Activated CD4-positive, CD25-positive, alpha-beta regulatory T cell treated with anti-CD3 and anti-CD28 coated beads, Interleukin-2, amount 50 U/mL, for 24 hours (primary cell): ENCODE measurements at places on chromosomes 6 and 20.
A peak's percentile ranks its signal among the peaks of the same experiment; 100 is the strongest.

DNA sequence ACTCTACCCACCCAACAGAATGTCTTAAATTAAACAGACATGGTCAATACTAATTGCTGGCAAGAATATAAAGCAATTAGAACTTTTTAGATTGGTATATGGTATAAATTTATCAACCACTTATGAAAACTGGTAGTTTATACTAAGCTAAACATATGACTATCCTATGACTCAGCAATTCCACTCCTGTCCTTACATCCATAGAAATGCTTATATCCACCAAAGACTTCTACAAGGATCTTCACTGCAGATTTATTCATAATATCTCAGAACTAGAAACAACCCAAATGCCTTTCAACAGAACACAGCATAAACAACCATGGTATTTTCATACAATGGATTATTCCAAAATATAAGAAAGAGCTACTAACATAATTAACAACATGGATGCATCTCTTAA, 4.6 kb downstream of the ZNF184 start:
- ATAC-seq, result no peak

DNA sequence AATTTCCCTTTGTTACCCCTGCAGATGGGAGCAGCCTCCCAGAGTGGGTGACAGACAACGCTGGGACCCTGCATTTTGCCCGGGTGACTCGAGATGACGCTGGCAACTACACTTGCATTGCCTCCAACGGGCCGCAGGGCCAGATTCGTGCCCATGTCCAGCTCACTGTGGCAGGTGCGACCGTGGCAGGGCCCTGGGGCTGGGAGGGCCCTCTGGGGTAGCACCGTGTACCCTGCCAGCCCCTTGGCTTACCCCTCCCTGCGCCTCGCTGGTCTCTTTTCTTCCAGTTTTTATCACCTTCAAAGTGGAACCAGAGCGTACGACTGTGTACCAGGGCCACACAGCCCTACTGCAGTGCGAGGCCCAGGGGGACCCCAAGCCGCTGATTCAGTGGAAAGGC, 29.4 kb upstream of the SRF start:
- ATAC-seq, result no peak

- ATAC-seq, result no peak
These were observed 152.7 kb upstream of the SLC22A16 start for GRCh38 chr6:110629153-110629552.

GRCh38 chr20:59247731-59248684, 52.4 kb upstream of the EDN3 start:
- ATAC-seq, result no peak

DNA sequence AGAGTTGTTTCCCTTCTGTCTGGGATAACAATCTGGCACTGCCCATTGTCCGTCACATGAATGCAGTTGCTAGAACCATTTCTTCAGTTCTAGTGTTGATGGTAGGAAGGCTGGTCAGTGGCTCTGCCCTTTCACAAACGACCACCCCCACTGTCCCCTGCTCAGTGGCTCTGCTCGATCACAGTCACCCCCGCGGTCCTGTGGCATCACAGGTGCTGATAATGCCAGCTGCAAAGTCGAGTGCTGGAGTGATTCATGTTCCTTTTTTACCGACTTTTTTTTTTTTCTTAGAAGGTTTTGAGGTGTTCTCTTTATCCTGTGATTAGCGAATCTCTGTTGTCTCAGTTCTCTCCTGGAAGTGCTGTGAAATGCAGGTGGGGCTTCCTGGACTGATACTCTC, 22.8 kb downstream of the FAM120B start:
- no peak for ATAC-seq

- no peak for ATAC-seq
These were observed 16.5 kb upstream of the CNKSR3 start for GRCh38 chr6:154526996-154527395.

GRCh38 chr6:42571611-42572342, 7.9 kb downstream of the UBR2 start:
- ATAC-seq, result no peak

- ATAC-seq, result no peak
These were observed 33.0 kb downstream of the PRPH2 start for GRCh38 chr6:42689371-42689770.

GRCh38 chr20:35303382-35303734, 11.1 kb upstream of the FAM83C start:
- no peak for ATAC-seq

DNA sequence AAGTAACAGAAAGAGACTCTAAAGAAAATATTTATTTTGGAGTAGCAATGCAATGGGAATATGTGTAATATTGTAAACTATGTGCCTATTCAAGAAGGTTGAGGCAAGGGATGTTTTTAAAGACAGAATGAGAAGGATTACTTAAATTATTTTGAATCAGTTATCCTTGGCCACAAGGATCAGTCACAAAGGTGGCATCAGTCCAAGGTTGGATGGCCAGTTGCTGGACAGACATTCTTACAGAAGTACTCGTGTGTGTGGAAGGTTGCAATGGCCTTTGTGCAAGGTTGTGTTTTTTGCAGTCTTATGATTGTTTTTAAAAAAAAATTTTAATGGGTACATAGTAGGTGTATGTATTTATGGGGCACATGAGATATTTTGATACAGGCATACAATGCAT, 2.0 kb downstream of the QRSL1 start:
- ATAC-seq, result no peak

DNA sequence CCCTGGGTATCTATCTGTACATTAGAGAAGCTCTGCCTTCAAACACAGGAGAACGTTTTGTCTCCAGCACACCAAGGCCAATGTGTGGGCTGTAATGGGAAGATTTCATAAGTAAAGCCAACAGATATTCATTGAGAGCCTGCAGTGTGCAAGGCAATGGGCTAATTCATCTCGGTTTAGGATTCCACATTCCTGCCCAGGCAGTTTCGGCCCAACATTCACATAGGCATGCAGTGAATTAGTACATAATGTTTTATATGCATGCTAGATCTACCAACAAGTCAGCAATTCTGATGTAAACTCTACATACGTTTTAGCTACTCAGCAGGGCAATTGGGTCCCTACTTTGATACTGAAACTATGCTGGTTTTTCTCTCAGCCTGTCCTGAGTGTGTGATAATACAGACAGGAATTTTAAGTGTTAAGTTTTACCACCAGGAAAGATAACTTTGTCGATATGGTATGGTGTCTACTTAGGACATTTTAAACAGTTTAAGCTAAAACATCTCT, 46.9 kb upstream of the NAA20 start:
- ATAC-seq, result no peak

DNA sequence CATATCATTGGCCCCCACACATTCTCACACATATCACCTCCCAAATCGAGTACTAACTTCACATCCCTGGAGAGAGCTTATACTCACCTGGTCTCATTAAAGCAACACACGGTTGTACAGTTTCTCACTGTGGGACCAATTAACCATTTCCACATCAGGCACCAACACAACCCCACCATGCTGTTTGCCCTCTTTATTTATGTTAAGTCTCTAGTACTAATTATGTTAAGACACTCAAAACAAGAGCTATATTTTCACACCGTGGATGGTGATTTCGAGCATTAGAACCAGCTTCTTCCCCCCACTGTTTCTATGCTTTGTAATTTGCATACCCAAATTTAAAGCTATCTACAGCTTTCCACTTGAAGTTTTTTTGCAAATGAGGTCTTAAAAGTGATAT, 6.3 kb downstream of the SCML4 start:
- ATAC-seq, result peak; percentile 30

DNA sequence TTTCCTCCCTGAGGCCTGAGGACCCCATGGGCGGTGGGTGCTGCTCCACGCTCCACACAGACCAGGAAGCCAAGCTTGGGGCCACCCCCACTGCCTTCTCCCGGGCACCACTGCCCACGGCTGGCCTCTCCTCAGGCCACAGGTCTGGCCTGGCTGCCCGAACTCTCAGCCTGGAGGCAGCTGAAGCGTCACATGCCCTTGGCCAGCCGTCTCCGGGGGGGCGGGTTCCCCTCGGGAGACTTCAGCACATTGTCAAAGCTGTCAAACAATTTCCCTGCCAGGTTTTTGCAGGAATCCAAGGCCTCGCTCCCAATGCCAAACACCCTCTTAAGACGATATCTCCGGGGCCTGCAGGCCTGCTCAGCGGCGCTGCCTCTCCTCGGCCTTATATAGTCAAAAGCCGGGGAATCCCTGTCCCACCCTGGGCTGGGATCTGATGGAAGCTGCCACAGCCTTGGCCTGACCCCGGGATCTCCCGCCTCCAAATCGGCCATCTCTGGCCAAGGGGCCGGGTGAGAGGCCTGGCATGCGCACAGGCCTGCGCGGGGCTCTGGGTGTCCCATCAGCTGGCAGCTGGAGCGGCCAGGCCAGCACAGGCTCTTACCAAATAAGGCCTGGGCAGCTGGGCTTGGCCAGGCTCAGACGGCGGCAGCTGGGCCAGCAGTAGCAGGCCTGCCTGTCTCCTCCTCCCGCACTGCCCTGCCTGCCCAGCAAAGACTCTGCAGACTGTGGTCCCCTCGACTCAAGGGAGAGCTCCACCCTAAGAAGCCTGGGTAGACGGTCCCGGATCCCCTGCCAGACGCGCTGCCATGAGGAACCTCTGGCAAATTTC, 49.7 kb downstream of the RBM38 start:
- no peak for ATAC-seq

DNA sequence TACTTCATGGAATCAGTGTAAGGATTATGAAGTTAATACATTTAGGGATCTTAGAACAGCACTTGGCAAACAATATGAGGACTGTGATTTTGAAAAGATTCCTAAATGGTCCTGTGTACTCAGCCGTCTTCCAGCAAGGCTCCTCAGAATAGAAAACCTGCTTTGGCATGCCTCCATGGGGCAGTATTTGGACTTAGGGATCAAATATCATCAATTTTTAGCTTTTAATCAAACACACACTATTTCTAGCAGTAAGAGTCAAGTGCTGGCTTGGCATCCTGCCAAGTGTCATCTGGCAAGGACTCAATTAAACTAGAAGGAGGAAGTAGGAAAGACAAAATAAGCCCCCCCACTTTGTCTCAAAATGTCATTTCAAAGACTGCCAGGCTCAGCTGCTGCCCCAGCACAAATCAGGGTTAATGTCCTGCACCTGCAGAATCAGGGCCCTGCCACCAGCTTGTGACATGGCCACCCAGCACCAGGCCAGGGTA, 40.8 kb downstream of the IYD start:
- ATAC-seq, result no peak

DNA sequence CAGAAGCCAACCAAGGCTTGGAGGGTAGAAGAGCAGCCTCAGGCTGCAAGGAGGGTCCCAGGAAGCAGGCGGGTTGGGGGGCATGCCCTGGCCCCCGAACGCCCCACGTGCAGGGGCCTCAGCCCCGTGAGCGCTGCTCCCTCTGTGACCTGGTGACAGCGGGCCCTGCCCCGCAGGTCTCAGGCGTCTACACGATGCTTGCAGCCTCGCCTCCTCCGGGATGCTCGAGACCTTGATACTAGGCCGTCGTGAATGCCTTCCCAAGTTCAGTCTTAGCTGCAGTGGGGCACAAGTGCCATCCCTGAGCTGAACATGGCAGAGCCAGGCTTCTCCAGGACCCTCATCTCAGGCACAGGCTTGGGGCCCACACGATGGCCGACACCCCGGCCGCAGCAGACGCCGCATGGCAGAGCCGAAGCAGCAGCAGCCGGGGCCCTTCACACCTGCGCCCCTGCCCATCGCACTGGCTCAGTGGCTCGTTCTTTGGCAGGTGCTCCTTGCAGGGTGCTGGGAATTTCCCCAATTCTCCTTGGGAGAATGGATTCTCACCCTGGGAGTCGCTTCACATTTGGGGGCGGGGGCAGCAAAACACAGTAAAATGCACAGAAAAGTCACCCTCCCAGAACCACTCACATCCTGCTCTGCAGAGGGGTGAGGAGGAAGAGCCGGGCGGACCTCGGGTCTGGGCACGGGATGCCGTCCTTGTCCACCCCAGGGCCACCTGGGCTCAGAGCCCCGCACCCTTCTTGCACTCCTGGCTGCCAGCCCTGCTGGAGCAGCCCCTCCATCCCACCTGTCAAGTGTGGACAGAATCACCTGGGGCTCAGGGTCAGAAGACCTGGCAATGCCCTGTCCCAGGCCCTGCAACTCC, 161.8 kb downstream of the DLL1 start:
- no peak for ATAC-seq

- ATAC-seq, result no peak
These were observed 12.1 kb downstream of the MAVS start for GRCh38 chr20:3858689-3859088.

- no peak for ATAC-seq
These were observed 579.1 kb downstream of the DOK5 start for GRCh38 chr20:55054453-55054852.

DNA sequence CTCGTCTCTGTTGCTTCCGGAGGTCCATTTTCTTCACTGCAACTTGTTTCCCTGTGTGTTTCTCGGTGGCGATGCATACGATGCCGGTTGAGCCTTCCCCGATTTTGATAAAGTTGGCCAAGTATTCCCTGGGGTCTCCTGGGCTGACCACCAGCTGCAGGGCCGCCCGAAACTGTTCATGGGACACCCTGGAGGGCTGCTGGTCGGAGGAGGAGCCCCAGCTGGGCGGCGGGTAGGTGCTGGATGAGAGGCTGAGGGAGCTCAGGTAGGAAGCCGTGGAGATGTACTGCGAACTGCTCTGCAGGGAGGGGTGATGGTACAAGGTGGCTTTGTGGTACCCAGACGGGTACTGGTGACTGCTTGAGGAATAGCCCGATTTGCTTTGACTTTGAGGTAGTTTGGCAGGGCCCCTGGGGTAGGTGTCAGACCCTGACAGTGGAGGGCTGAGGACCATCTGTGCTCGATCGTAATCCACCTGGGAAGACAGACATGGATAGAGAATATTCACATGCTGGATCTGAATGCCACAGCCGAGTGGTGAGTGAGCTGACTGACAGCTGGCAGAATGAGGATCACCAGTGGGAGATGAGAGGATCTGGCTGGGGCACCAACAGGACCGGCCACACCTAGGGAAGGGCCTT, 51.6 kb downstream of the LAMP5 start:
- no peak for ATAC-seq

GRCh38 chr6:20978151-20978614, 443.9 kb downstream of the CDKAL1 start:
- peak; percentile 82 for ATAC-seq

DNA sequence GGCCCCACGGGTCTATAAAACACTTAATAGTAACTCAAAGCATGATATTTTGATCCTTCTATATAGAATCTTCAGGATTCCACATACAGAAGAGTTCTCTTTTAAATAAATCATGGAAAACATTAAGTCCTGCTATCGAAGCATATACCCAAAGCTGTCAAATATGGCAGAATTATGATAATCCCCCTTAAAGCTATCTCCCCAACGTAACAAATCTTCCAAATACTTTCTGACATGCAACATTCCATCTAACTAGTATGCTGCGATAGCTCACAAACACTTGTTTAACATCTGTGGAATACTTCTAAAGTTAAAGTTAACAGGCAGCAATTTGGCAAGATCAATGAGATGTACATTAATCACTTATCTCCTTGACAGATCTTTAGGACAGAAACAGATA, 371.0 kb upstream of the RUNX2 start:
- no peak for ATAC-seq
